GM10248 (cell line): ENCODE measurements at places on chromosomes 16 and 17.

DNA sequence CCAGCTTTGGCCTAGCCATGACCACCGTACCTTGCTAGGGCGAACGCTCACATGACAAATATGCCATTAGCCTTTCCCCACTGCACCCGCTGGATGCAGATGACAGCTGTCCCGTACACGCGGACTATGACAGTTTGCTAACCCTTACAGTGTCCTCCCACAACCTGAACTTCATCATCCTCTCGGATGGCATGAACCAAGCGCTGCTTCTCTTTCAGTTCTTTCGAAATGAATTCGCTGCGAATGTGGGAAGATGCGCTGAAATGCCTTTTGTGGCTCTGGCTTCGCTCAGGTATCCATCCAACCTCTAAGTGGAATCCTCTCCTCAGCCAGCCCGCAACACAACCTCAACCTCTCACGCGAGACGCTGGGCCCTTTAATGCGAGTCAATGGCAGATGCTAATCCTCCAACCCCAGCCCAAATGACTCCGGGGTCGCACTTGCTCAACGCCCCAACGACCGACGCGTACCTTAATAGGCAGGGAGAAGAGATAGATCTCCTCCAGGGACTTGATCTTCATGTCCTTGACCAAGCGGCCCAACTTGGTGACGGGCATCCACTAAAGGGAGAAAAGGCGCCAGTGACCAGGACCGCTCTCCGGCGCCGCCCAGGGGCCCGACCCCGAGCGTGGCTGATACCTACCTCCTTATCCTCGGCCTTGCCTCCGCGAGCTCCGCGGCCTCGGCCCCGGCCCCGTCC lies 670 bp downstream of the RPS2 start:
- DNase-seq, result no peak

GRCh38 chr17:39002991-39003715 lies 36.0 kb upstream of the FBXO47 start:
- no peak for DNase-seq

- no peak for DNase-seq
Observed at GRCh38 chr17:81210868-81211267, 11.9 kb downstream of the CEP131 start.

GRCh38 chr16:71409011-71409775 lies 32.7 kb downstream of the TLE7 start:
- no peak for DNase-seq

- no peak for DNase-seq
Observed at GRCh38 chr17:28497931-28498330, 8.2 kb upstream of the FOXN1 start.

DNA sequence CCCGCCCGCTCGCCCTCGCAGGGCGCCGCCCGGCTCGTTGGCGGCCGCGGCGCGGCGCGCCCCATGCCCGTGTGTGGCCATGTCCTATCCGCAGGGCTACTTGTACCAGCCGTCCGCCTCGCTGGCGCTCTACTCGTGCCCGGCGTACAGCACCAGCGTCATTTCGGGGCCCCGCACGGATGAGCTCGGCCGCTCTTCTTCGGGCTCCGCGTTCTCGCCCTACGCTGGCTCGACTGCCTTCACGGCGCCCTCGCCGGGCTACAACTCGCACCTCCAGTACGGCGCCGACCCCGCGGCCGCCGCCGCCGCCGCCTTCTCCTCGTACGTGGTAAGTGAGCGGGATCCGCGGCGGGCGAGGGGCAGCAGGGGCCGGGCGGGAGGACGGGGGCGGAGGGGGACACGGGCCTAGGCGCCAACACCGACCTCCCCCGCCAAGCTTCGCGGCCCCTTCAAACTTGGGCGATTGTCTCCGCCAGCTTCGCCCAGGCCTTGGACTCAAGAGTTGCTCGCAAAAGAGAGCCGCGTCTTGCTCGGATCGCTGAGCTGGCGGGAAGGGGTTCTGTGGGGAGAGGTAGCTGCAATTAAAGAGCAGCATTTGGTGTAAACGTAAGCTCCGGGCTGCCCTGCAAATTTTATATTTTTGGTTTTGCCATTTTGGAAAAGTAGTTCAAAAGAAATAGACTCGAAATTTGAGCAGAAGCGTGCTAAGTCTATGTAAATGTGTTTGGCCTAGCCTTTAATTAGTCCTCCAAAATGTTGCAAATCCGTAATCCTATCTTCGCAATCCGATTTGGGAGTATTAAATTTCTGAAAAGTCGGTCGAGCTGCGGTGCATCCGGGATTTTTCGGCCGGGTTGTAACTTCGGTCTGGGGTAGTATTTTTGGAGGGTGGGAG lies 702 bp downstream of the IRX5 start:
- no peak for DNase-seq

GRCh38 chr17:2400474-2400866 lies 390 bp downstream of the MNT start:
- DNase-seq, result no peak

DNA sequence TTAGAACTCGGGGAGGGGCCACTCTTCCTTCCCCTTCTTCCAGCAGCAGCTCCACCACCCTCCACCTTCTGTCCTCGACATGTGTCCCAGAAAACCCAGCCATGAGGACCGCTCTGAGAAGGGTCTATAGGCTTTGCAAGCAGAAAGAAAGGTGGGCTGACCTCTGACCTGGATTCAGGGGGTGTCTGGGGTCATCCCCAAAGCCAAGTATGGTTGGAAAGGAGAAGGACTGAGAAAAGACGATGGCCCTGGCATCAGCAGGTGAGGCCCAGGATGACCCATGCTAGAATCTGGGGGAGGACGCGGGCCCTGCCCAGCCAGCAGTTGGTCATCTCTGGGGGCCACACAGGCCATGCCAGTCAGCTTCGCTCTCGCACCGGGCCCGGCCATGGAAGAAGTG lies 6.1 kb upstream of the SMIM5 start:
- DNase-seq, result no peak

DNA sequence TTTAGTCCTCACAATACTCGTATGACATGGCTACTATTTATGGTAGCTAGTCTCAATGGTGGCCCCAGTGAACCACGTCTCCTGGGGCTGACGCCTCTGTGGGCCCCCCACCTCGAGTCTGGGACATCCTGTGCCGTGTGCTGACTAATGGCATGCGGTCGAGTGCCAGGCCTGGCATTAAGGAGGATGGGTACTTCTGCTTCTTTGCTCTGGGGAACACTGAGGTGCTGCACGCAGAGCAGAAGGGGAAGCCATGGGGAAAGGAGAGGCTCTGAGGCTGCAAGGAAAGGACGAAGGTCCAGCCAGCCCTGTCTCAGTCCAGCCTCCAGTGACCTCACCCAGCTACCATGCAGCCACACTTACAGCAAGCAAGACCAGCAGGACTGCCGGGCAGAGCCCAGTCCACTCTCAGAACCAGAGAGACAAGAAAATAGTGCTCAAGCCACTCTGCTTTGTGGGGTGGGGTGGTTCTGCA lies 5.7 kb upstream of the MPRIP start:
- no peak for DNase-seq

DNA sequence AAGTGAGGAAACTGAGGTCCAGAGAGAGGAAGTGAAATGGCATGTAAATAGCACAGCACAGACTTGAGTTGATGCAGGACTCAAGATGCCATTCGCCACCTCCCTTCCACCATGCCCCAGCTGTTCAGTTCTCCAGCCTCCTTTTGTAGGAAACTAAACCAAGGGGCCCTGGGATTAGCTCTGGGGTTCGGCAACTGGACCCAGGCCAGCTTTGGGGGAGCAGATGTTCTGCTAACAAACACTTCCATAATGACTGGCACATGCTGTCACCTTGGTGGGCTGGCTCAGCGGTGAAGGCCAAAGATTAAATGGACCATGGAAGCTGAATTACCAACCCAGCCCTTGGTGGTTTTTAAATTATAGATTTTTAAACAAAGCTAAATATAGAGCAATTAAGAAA lies 77.0 kb downstream of the IRX6 start:
- DNase-seq, result no peak

DNA sequence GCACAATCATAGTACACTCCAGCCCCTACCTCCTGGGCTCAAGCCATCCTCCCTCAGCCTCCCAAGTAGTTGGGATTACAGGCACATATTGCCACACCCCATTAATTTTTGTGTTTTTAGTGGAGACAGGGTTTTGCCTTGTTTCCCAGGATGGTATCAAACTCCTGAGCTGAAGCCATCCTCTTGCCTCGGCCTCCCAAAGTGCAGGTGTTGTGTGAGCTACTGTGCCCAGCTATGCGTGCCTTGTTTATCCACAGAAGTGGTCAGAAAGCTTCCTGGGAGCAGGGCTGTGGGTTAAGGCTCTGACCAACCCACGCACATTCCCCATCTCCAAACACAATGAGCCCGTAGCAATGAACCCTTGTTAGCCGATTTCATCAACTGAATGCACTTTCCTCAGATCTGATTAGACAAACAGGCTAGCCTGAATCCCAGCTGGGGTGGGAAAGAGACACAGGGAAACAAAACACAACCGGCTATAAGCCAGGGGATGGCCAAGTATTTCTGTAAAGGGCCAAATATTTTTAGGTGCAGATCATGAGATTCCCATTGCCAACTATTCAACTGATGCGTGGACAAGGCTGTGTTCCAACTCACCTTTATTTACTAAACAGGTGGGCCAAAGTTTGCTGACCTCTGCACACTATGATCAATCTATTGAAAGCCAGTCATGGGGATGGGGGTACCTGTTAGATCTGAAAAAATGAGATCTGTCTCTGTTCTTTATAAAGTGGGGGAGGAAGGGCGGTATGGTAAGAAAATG lies 193.6 kb downstream of the CPPED1 start:
- no peak for DNase-seq

- DNase-seq, result no peak
Observed at GRCh38 chr16:73143576-73144422, 95.9 kb upstream of the ZFHX3 start.

GRCh38 chr17:55245986-55246385 lies 18.8 kb upstream of the HLF start:
- DNase-seq, result no peak

- peak; percentile 87 for DNase-seq
Observed at GRCh38 chr17:31535581-31535981, 144.1 kb downstream of the RAB11FIP4 start.

- DNase-seq, result no peak
Observed at GRCh38 chr17:65666876-65667321, 105.5 kb upstream of the AXIN2 start.

- DNase-seq, result no peak
Observed at GRCh38 chr17:37488009-37488604, 1.6 kb upstream of the DUSP14 start.

- DNase-seq, result peak; percentile 65
Observed at GRCh38 chr17:5237541-5238016, 2.9 kb upstream of the SCIMP start.

DNA sequence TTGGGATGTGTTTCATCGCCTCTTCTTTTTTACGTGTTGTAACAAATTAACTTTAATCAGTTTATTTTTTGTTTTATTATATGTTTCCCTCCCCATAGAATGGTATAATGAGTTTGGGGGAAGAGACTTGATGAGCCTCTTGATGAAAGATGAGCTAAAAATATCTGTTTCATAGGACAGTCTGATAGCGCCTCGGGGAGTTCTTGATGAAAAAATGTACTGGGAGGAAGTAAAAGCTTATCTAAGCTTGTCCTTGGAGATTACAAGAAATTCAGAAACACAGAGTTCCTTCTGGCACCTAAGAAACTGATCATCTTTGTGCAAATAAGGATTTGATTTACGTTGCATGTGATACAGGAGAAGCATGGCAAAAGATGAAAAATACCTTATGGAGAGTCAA lies 350.2 kb upstream of the CDH8 start:
- no peak for DNase-seq
